ENCODE measurements at places on chromosomes 5 and 9. TPM values are rescaled to one million over a fixed set of nuclear protein-coding genes. Genes with fewer than 3 reads are reported as not detected.

GRCh38 chr9:19122490-19123042, 4.7 kb downstream of the PLIN2 start:
- H3K36me3 ChIP-seq, result peaks cover 59% of the 10 kb centered on the region
- no peak overlapping the region for H3K4me3 ChIP-seq
- no peak overlapping the region for H3K27ac ChIP-seq
- DNase-seq, result no peak
- H3K4me1 ChIP-seq, result peaks cover 35% of the 10 kb centered on the region

GABRA1 gene
- not detected for total RNA-seq

C9orf50 gene
- total RNA-seq, result not detected

ECSCR gene
- 4.2 TPM for total RNA-seq

GRCh38 chr5:61768692-61769281, 436.7 kb downstream of the ZSWIM6 start:
- H3K36me3 ChIP-seq, result no peaks in the 10 kb centered on the region
- H3K27me3 ChIP-seq, result peaks cover 2% of the 10 kb centered on the region
- no peak overlapping the region for H3K4me3 ChIP-seq
- no peak for DNase-seq
- no peak overlapping the region for H3K27ac ChIP-seq

- no peak for DNase-seq
- H3K27me3 ChIP-seq, result no peaks in the 10 kb centered on the region
- H3K27ac ChIP-seq, result no peak overlapping the region
- no peak overlapping the region for H3K4me3 ChIP-seq
- peaks cover 56% of the 10 kb centered on the region for H3K4me1 ChIP-seq
- no peaks in the 10 kb centered on the region for H3K36me3 ChIP-seq
Measured at GRCh38 chr5:1107167-1108022, 4.5 kb downstream of the SLC12A7 start.

ACOT12 gene
- not detected for total RNA-seq

DNA sequence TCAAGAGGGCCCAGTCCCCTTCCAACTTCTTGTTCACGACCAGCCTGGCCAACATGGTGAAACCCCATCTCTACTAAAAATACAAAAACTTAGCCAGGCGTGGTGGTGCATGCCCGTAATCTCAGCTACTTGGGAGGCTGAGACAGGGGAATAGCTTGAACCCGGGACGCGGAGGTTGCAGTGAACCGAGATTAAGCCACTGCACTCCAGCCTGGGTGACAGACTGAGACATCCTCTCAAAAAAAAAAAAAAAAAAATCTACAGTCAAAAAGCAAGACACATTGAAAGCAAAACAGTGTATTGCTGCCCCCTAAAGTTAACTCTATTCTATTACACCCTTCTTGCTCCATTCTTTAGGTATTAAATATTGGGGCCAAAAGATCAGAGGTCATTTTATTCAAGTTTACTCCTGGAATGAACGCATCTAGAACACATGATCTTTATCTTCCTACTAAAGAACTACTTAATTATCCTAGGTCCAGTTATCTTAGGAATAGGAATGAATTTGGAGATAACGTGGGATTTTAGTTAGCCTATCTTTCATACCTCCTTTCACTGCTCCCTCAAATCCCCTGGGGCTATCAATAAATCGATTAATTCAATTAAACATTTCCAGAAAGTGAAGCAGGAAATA, 2.4 kb downstream of the ATG12 start:
- H3K4me1 ChIP-seq, result peaks cover 41% of the 10 kb centered on the region
- peak overlapping the region; percentile 42 for H3K27ac ChIP-seq
- DNase-seq, result peak; percentile 43
- H3K36me3 ChIP-seq, result peaks cover 29% of the 10 kb centered on the region
- no peaks in the 10 kb centered on the region for H3K27me3 ChIP-seq

IER5L gene
- 1.3 TPM for total RNA-seq

DNA sequence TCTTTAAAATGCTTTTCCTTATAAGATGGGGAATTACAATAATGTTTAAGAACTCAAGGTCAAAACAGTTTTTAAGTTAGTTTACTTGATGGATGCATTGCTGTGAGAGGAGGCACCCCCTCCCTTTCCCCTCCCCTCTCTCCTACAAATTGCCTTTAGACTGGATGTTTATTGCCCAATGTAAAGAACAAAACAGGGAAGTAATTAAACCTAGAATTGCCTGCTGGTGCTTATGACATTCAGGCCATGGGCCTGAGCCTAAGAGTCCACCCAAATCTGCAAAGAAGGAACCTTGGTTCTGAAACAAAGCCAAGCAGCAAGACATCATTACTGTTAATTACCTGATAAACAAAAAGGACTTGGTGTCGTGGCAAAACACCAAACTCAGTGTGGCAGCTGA, 630.3 kb downstream of the ISL1 start:
- no peak for DNase-seq
- H3K4me1 ChIP-seq, result no peaks in the 10 kb centered on the region
- no peak overlapping the region for H3K4me3 ChIP-seq
- H3K27ac ChIP-seq, result no peak overlapping the region
- no peaks in the 10 kb centered on the region for H3K36me3 ChIP-seq
- H3K27me3 ChIP-seq, result no peaks in the 10 kb centered on the region

TSSK1B gene
- total RNA-seq, result not detected
